ENCODE measurements at places on chromosomes 13 and 19.

- no peak for DNase-seq
These were observed 140.6 kb downstream of the IRS2 start for GRCh38 chr13:109645831-109646230.

DNA sequence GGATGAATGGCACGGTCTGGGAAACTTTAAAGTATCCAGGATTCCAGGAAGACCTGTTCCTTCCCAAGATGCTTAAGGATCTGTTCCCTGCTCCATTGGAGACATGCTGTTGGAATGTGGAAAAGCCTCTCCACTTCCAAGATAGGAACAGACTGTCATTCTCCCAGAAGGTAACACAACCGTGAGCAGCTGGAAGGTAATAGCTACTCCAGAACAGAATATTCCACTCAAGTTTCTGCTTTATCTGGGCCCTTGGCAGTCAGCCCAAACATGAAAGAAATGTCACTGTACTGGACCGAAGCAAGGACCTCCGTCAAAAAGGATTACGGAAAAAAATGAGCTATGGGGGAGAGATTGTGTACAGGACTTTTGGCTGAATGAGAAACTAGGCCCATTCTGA, 420.9 kb upstream of the NBEA start:
- DNase-seq: no peak

DNA sequence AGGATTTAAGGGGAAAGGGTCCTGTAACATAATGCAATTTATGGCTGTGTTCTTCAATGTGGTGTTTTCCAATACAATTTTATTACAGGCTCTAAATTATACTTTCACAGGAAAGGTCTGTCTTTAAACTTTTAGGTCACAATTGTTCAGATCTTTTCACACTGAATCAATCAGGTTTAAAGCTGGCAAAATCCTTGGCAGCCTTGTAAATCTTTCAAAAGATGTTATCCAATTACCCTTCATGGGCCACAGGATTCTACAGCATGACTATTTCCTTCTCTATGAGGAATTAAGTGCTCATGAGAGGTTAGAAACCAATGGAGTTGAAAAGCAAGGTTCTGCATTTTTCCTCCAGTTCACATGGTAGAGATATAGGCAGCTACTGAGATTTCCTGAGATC, 211.5 kb upstream of the MIR17HG start:
- DNase-seq: no peak

- DNase-seq: no peak
These were observed 25.5 kb upstream of the ZNF562 start for GRCh38 chr19:9700229-9700981.

DNA sequence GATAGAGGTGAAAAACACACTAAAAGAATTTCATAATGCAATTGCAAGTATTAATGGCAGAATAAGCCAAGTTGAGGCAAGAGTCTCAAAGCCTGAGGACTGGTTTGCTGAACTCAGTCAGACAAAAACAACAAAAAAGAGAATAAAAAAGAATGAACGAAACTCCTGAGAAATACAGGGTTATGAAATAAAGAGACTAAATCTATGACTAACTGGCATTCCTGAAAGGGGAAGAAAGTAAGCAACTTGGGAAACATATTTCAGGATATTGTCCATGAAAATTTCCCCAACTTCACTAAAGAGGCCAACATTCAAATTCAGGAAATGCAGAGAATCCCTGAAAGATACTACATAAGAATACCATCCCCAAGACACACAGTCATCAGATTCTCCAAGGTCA, 47.8 kb downstream of the UBL3 start:
- DNase-seq: peak; percentile 19

DNA sequence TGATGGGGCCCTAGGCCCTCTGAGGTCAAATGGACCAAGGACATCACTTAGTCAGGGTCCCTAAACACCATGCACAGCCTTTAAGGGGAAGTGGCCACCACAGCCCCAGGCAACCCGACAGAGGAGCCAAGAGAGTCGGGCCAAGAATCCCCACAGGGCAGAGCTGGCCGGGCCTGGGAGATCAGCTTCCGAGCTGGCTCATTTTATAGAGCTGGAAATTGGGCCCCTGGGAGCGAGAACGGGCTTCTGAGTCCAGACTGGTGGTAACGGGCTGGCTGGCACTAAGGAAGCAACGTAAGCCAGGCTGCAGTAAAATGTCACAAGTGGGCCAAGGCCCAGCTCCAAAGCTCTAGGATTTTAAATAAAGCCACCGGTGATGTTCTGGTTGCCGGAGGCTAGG, 51.1 kb downstream of the HSPH1 start:
- DNase-seq: no peak

GRCh38 chr19:30877661-30878113, 471.5 kb downstream of the TSHZ3 start:
- DNase-seq: peak; percentile 95

- peak; percentile 93 for DNase-seq
These were observed 57.8 kb downstream of the IER2 start for GRCh38 chr19:13207846-13208671.

DNA sequence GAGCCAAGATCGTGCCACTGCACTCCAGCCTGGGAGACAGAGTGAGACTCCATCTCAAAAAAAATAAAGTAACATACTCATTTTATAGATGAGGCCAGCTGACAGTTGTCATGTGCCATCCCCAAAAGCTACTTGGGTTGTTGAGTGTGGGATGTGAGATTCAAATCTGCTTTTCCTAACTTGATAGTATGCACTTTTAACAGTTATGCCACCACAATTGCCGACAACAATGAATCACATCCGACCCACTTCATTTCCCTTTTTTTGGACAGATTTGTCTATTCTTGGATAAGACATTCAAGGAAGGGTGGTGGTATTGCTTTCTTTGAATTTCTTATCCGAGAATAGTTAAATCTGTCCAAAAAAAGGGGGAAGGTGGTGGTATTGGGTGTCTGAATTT, 16.3 kb upstream of the DNMT1 start:
- DNase-seq: peak; percentile 81

- no peak for DNase-seq
These were observed 2.8 kb downstream of the ACTN4 start for GRCh38 chr19:38650172-38650775.

DNA sequence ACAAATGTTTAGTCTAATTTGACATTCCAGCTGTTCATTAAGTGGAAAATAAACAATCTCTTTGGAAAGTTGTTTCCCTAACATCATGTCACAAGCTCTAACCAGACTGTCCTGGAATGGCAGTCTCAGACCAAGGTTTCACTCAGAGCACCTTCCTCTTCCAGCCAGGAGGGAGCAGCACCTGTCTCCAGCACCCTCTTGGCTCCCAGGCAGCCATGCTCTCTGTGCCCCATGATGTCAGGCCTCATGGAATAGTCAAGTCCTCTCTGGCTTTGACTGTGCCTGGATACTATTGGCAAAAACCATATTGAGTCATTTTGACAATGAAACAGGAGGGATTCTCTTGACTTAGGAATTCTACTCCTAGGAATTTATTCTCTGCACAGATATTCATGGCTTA, 171.4 kb downstream of the OXGR1 start:
- no peak for DNase-seq

DNA sequence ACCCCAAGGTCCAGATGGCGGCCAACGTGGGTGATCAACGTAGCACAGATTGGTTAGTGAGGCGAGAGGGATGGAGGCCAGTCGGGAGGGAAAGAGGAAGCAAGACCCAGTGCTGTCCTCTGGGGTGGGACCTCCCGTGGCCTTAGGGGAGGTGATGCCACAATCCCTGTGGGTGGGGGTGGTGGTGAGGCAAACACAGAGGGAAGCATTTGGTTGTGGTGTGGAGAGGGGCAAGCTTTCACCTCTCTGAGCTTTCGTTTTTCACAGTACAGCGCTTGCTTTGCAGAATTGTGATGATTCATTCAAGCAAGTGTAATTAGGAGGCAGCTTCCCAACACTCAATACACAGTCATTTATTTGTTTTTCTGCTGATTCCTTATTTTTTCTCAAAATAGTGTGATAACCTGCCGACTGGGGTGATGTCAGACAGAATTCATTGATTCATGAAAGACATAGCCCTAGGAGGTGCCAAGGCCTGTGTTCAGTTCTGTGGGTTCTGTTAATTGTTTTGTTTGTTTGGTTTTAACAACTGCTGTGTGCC, 2.4 kb downstream of the LENG8 start:
- peak; percentile 96 for DNase-seq

- no peak for DNase-seq
These were observed 1628.2 kb upstream of the SLC10A2 start for GRCh38 chr13:104694397-104694796.

DNA sequence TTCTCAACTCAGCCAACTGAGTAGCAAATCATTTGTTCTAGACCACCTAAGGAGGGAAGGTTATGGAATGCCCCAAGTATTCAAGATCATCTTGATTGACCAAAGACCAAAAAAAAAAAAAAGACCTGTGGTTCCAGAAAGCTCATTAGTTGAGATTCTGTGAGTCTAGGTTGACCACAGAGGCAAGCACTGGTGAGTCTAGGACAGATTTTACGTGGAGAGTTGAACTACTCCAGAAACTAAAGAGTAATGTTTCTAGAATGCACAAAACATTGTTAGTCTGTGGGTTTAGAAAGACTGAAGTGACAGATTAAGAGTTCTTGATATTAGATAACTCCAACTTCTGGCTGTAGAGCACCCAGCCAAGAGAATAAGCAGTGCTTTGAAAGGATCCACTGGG, 4.0 kb upstream of the CYTH2 start:
- no peak for DNase-seq

GRCh38 chr19:18278521-18279265, 2.7 kb downstream of the JUND start:
- DNase-seq: no peak

- no peak for DNase-seq
These were observed 4.2 kb downstream of the DMPK start for GRCh38 chr19:45778010-45778661.

DNA sequence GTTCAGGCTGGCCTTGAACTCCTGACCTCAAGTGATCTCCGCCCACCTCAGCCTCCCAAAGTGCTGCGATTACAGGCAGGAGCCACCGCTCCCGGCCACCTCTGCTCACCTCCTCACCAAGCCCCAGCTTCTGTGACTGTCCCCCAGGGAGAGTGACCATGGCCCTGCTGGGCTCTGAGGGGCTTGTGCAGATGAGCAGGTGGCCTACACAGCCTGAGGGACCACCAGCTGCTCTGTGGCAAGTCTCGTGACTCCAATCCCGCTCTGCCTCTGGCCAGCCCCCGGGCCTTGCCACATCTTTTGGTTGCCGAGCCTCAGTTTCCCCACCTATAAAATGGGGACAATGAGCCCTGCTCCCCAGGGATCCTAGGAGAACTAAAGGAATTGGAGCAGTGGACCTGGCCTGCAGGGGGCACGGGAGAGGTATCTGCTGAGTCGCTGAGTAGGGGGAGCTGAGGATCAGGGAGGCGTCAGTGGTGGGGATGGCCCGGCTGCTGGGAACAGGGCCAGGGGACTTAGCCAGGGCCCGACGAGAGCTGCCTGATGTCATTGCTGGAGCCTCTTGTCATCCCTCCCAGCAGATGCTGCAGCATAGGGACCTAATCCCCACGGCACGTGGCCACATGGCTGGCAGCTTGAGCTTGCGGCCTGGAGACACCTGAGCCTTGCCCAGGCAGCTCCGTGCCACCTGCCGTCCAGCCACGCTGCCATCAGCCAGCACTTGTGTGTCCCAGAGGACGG, 74.7 kb downstream of the GADD45B start:
- DNase-seq: no peak

DNA sequence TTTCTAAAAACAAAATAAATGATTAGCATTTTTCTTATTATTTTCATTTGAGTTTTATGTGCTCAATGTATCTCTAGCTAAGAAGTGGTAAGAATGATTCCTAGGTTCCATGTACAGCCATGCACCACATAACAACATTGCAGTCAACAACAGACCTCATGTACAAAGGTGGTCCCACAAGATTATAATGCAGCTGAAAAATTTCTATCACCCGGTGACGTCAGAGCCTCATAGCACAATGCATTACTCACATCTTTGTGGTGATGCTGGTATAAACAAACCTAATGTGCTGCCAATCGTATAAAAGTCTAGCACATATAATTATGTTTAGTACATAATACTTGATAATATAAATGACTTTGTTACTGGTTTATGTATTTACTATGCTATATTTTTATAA, 120.5 kb downstream of the SLC7A1 start:
- DNase-seq: no peak

- no peak for DNase-seq
These were observed 85.8 kb downstream of the IPO5 start for GRCh38 chr13:98039261-98039660.

DNA sequence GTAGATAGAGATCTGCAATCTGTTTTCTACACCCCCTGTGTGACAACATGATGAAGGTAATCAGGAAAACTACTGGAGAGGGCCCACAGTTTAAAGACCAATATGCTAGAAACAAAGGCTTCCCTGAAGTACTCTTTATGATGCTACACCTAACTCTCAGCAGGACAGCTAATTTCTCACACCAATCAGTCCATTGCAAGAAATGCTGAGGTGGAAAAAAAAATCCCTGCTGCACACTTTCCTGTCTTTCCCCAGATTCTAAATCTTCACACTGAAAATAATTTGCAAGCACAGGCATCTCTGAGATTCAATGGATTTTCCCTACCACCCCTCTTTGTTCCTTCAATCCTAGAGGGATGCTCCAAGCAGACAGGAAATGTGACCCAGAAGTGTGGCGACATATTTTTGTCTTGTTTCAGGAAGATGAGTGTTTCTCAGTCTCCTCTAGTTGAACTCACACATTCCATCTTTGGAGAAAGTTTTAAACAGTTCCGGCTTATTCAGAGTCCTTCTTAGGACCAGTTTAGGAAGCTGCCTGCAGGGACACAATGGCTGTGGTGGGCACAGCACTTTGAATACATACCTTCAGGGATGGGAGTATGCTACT, 671.6 kb downstream of the DIAPH3 start:
- no peak for DNase-seq

DNA sequence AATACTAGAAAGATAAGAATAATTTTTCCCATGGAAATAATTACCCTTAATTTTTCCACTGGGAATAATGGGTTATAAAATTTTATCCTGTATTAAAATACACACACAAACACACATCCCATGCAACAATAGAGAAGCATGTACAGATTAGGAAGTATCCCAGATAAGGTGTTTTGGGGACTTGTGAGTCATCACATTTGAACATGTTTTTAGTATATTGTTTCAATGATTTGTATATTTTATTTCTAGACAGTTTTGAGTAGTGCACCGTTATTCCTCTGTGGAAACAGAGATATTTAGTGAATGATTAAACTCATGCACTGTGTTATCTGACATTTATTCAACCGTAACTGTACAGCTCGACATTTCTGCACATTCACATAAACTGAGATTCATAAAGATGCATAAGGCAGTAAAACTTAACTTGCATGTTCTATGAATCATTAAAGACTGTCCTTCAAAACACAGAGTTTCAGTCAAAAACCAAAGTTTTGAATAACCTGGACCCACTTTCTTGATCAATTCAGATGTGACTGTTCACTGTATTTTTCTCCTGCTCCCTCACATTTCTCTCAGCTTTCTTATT, 30.1 kb downstream of the KLF12 start:
- no peak for DNase-seq

DNA sequence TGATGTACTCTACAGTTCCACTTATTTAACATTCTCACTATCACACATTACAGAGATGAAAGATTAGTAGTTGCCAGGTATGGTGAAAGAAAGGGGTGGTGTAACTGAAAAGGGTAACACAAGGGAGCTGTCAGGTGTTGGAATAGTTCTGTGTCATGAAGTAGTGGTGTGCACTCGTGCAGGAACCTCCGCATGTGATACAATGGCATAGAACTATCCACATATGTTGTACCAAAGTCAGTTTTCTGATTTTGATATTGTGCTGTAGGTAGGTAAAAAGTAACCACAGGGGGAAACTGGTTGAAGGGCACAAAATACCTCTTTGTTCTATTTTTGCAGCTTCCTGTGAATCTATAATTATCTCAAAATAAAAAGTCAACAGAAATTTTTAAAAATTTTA, 24.4 kb upstream of the RPL21 start:
- no peak for DNase-seq
